A172 (cell line): ENCODE measurements at places on chromosomes 5 and 9.
A peak's percentile ranks its signal among the peaks of the same experiment; 100 is the strongest.

DNA sequence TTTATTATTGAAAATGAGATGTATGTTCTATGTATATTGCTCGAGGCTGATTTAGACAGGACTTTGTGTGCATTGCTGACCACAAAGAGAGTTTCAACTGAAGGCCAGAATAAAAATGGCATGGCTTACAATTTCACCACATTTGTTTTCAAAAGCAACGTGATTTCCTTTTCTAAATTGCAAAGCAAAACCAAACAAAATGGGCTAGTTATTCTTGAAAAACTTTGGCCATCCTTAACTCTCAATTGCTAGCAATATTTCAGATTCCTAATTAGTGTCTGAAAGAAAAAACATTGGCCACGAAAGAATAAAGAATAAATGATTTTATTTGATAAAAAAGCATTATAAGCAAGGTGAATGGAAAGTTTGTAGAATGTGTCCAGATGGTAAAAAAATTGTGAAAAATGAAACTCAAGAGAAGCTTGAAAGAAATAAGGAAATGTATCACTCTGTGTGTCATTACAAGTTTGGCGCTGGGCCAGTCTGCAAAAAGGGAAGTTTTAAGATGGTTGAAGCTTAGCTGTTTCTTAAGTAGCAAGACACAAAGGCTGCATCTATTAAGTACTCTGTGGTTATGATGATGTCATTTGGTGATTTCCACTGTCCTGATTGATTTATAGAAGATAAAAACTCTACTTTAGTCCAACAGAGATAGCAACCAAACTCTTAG lies 89.2 kb upstream of the PRLR start:
- DNase-seq = peak; percentile 38

- DNase-seq = no peak
These were observed 6.8 kb downstream of the ATOX1 start for GRCh38 chr5:151751593-151751992.

GRCh38 chr9:35928591-35929452 lies 19.5 kb downstream of the SPAAR start:
- no peak for DNase-seq

DNA sequence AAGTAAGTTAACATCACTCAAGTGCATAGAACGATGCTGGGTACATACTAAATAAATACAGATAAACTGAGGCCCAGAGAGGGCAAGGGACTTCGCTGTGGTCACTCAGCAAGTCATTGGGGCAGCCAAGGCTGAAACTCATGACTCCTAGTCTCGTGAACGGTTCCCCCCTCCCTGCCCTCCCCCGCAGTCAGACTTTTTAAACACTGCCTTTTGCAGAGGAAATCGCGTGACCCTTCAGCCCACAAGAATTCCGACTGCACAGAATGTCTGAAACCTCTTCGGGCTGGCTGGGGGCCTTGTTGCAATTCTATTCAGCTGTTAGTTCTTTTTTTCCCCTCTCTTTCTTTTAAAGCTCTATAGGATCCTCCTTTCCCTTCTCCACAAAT lies 28.1 kb downstream of the NEK6 start:
- peak; percentile 97 for DNase-seq

- no peak for DNase-seq
These were observed 232.7 kb upstream of the PPP1R2B start for GRCh38 chr5:156617426-156617825.

DNA sequence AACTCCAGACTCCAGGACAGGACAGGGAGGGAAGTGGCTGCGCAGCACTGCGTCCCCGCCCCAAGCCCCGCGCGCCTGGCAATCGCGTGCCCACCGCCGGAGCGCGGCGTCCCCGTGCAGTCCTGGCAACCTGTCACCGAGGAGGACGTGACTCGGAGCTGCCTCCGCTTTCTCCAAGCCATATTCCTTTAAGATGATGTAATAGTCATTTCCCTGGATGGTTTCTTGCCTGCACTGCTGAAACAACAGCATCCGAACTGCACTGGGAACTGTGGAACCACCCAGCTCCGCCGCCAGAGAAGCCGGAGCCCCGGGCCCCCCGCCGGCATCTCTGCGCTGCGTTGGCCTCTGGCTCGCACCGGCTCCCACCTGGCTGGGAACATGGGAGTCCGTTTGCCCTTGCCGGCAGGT lies 34.5 kb downstream of the KCTD16 start:
- DNase-seq = peak; percentile 48
